ENCODE measurements at places on chromosomes 11 and 22.

GRCh38 chr11:32641361-32641760 lies 57.7 kb downstream of the EIF3M start:
- DNase-seq, result no peak

GRCh38 chr11:23023319-23023718 lies 163.0 kb upstream of the CCDC179 start:
- DNase-seq, result no peak

GRCh38 chr22:44776605-44777363 lies 24.4 kb downstream of the ARHGAP8 start:
- no peak for DNase-seq

DNA sequence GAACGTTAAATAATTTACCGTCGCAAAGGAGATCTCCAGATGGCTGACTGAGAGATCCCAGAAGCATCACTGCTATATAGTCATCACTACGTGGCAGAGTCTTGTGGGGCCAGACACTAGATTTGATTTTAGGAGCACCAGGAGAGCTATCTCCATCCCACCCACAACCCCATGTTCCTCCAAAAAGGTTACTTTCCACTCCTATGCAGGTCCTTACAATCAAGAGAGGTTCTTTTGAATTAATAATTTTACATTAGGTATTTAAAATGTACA lies 19.4 kb downstream of the GUCY1A2 start:
- DNase-seq, result no peak

DNA sequence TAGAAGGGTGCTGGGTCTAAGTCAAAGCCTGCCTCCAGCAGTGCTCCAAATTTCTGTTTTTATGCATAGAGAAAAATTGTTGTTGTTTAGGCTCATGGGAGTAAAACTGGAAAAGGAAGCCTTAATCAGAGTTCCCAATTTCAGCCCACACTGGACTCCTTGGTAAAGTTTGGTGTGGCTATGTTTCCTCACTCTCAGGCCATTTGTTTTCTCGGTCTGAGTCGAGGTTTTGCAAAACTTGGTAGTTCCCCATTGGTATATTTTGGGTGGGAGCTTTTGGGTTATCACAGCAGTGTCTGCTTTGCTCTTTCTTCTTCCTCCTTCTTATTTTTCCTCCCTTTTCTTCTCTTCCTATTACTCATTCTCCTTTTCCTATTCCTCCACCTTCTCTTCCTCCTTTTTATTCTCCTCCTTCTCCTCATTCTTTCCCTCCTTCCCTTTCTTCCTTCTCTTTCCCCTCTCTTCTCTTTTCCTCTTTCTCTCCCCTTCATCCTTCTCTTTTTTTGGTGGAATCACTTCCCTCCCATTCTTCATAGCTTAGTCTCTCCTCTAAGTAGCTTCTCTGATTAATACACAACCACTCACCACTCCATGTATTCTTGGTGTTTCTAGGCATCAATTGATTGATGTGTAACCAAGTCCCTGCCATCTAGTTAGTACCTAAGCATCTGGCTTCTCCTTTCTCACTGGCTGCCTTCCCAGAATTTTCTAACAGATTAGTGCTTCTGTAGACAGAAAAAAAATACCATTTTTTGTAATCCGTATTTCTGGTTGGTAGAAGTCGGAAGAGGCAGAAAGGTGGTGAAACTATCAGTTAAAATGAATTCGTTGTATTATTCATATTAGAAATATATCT lies 10.1 kb downstream of the SLC5A1 start:
- no peak for DNase-seq

- no peak for DNase-seq
Observed at GRCh38 chr22:21866833-21867527, 465 bp downstream of the MAPK1 start.
